ENCODE measurements at places on chromosomes 1 and 21.
A peak's percentile ranks its signal among the peaks of the same experiment; 100 is the strongest.

DNA sequence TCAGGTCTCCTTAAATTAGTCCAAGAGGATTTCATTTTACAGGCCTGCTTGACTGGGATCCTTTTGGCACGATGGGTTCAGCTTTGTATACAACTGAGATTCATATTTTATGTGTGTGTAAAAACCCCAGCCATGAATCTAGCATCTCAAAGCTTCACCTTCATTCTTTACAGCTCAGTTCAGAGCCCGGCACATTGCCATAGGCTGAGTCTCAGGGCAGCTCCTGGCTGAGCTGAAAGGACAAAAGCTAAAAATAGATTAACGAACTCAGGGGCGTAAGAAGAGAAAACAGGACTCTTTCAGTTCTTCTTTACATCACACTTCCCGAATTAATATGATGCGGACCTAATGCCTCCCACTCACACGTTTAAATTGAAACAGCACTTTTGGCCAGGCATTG, 262.8 kb upstream of the PBX1 start:
- DNase-seq: no peak

GRCh38 chr1:235278233-235278914, 49.6 kb downstream of the ARID4B start:
- no peak for DNase-seq

GRCh38 chr1:81950591-81951244, 150.0 kb downstream of the ADGRL2 start:
- DNase-seq: no peak

DNA sequence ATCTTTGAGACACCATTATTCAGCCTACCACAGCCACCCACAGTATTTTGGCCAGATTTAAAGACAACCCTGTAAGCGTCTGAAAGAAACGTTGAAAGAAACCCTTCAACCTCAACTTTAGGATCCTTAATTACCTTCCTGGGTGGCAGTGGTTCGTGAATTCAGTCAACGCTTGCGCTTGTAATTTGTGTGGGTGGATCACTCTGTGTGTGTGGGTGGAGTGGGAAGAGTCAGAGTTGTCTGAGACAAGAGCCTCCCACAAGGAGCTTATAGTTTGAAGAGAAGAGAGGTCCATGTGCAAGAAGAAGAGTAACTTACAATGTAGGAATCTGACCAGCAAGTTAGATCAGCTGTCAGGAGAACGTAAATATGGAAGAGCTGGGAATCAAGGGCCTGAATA, 8.4 kb downstream of the COQ8A start:
- no peak for DNase-seq

- DNase-seq: peak; percentile 64
These were observed 14.8 kb upstream of the RNF220 start for GRCh38 chr1:44390277-44390676.

- no peak for DNase-seq
These were observed 144.7 kb downstream of the ROR1 start for GRCh38 chr1:63918418-63918945.

- peak; percentile 78 for DNase-seq
These were observed 16.7 kb downstream of the PKP1 start for GRCh38 chr1:201299968-201300367.

- peak; percentile 40 for DNase-seq
These were observed 563 bp downstream of the QSOX1 start for GRCh38 chr1:180155182-180155682.

- DNase-seq: peak; percentile 55
These were observed 29.6 kb upstream of the C1orf105 start for GRCh38 chr1:172390683-172391551.

- peak; percentile 29 for DNase-seq
These were observed 15.0 kb upstream of the ZMYM6 start for GRCh38 chr1:35046730-35047129.

- DNase-seq: no peak
These were observed 25.1 kb downstream of the DENND2D start for GRCh38 chr1:111175349-111175748.

- DNase-seq: peak; percentile 86
These were observed 8.6 kb upstream of the EPHA2 start for GRCh38 chr1:16164213-16165072.

- no peak for DNase-seq
These were observed 9.2 kb downstream of the RNU5D-1 start for GRCh38 chr1:44721485-44722361.

- no peak for DNase-seq
These were observed 131.5 kb upstream of the FGGY start for GRCh38 chr1:59165353-59165752.

- DNase-seq: no peak
These were observed 6.3 kb upstream of the PARP1 start for GRCh38 chr1:226414098-226414698.

Data from GM03348 (cell line).